ENCODE measurements at places on chromosomes 11 and 22. TPM values are rescaled to one million over a fixed set of nuclear protein-coding genes. Genes with fewer than 3 reads are reported as not detected.

The C22orf31 gene
- 1.4 TPM for total RNA-seq

GRCh38 chr11:122816761-122817520 lies 21.4 kb upstream of the CRTAM start:
- DNase-seq, result peak; percentile 27
- no peaks in the 10 kb centered on the region for H3K27me3 ChIP-seq
- H3K27ac ChIP-seq, result peak overlapping the region; percentile 12
- no peaks in the 10 kb centered on the region for H3K4me1 ChIP-seq
- no peaks in the 10 kb centered on the region for H3K36me3 ChIP-seq

The MAPK8IP2 gene
- 23.6 TPM for total RNA-seq

GRCh38 chr11:117876341-117877119 lies at the start of gene FXYD6:
Gene FXYD6 (minus strand): TSS chr11:117876658. CDS start chr11:117842776, 33,882 bp downstream.
- H3K27me3 ChIP-seq, result no peaks in the 10 kb centered on the region
- H3K4me1 ChIP-seq, result no peaks in the 10 kb centered on the region
- DNase-seq, result no peak
- H3K27ac ChIP-seq, result peak within 1 kb of the TSS; percentile 71
- H3K4me3 ChIP-seq, result peak within 1 kb of the TSS; percentile 45

DNA sequence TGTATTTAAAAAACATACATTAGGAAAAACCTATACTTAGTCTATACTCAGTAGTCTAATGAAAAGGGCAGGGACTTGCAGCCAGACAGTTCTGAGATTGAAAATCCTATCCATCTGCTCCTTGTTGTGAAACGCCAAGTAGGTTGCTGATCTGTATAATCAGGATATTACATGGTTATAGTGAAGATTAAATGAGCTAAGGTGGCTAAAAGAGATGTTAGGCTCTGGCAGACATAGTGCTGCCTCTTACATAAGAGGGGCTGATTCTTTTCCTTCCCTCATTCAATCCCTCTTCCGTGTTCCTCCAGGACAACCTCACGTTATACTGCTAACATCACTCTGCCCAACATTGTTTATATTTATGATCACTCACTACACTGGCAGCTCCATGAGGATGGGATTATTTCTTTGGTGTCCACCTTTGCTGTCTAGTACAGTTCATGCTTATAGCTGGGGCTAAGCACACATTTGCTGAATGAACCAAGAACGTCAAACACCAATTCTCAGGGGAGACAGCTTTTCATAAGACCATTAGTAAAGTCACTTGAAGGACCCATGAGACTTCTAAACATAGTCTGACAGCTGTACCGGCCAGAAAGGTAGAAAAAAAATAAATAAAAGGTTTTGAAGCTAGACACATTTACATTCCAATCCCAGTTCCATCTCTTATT lies 46.3 kb downstream of the GAB2 start:
- no peak for DNase-seq
- H3K27me3 ChIP-seq, result no peaks in the 10 kb centered on the region
- no peak overlapping the region for H3K27ac ChIP-seq
- no peaks in the 10 kb centered on the region for H3K4me1 ChIP-seq
- H3K4me3 ChIP-seq, result no peak overlapping the region

DNA sequence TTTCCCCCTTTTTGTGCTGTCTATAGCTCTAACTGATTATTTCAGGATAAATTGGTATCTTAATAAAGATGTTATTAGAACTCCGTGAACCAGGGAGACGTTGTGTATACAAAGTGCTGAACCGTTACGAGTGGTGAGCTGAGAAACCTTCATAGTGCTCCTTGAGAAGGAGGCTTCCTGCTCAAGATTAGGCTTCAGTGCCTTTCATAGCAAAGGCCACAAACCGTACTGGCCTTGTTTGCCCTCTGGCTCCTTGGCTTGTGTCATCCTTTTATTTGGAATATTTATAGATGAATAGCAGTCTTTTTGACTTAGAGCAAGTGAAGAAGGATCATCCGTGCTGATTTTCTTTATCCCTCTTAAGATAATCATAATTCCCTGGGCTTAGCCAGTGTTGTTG lies 16.3 kb downstream of the EIF3L start:
- no peak for DNase-seq
- H3K4me3 ChIP-seq, result no peak overlapping the region
- H3K36me3 ChIP-seq, result no peaks in the 10 kb centered on the region
- no peaks in the 10 kb centered on the region for H3K4me1 ChIP-seq

GRCh38 chr11:69211540-69211919 lies 55.8 kb downstream of the SMIM38 start:
- no peak for DNase-seq
- H3K27ac ChIP-seq, result no peak overlapping the region
- no peaks in the 10 kb centered on the region for H3K36me3 ChIP-seq

DNA sequence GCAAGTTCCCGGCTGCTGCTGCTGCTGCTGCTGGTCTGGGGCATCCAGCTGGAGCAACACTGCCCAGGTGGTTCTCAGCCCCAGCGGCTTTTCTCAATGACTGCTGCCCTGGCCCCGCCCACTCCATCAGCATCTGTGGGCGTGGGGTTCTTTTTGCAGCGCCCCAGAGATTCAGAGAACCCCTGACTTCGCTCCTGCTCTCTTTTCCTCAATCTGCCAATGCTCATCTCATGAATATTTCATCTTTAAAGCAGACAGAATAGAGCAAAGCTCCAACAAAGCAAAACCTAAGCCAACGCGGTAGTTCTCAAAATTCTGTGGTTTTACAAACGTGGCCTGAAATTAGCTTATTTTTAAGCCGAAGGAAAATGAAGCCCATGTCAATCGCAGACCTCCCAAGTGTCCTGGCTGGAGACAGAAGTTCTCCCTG lies 363.6 kb downstream of the CTTN start:
- no peaks in the 10 kb centered on the region for H3K36me3 ChIP-seq
- no peaks in the 10 kb centered on the region for H3K27me3 ChIP-seq
- no peak overlapping the region for H3K4me3 ChIP-seq
- H3K4me1 ChIP-seq, result no peaks in the 10 kb centered on the region
- no peak for DNase-seq

The NLRP14 gene
- total RNA-seq, result 0.27 TPM

DNA sequence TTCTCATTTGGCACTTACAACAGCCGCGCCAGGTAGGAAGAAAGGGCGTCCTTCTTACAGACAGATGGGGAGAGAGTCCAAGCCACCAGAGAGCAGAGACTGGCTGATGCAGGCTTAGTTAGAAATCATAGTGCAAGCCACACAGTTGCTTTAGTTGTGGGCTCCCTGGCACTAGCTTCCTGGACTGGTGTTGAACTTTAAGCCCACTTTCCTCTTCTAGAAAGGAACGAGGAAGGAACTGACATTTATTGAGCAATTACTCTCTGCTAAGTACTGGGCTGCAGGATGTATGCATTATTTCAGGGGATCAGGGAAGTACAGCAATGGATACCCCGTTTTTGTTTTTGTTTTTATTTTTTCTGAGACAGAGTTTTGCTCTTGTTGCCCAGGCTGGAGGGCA lies 3.0 kb downstream of the BACE1 start:
- H3K27me3 ChIP-seq, result no peaks in the 10 kb centered on the region
- H3K4me1 ChIP-seq, result peaks cover 10% of the 10 kb centered on the region
- no peak overlapping the region for H3K4me3 ChIP-seq
- no peaks in the 10 kb centered on the region for H3K36me3 ChIP-seq

Measured in prostate gland (tissue), 2 donors.